ENCODE measurements at places on chromosomes 3 and 15.

GRCh38 chr3:128585189-128585588 lies 65.4 kb downstream of the RPN1 start:
- no peak for DNase-seq

DNA sequence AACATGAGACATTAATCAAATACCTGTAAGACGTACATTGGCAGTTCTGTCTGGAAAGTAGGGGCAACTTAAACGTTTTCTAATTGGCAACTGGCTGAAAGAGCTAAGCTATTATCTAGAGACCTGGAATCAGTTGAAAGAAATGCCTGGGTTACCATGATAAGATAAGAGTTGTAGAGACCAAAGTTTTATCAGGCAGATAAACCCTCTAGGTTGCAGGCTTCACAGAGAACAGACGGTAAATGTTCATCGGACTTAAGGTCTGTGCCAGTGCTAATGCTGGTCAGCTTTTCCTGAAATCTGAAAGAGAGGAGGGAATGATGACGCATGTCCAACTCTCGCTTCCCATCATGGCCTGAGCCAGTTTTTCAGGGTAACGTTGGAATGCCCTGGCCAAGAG lies 196.2 kb downstream of the ROBO2 start:
- DNase-seq, result no peak

GRCh38 chr3:159026510-159026909 lies 224.7 kb downstream of the MFSD1 start:
- no peak for DNase-seq

DNA sequence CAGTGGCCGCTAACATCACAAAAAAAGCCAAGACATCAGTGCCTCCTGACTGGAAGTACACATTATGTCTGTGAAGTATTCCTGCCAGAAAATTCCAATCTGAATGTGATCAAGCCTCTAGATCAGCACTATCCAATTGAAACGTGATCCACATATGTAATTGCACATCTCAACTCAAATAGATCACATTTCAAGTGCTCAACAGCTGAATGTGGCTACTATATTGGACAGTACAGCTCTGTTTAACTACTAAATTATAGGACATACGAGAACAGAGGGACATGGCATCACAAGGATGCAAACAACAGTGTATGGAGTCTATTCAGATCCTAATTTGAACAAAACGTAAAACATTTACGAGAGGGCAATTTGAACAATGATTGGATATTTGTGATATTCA lies 542 bp upstream of the UBAP1L start:
- DNase-seq, result peak; percentile 16

DNA sequence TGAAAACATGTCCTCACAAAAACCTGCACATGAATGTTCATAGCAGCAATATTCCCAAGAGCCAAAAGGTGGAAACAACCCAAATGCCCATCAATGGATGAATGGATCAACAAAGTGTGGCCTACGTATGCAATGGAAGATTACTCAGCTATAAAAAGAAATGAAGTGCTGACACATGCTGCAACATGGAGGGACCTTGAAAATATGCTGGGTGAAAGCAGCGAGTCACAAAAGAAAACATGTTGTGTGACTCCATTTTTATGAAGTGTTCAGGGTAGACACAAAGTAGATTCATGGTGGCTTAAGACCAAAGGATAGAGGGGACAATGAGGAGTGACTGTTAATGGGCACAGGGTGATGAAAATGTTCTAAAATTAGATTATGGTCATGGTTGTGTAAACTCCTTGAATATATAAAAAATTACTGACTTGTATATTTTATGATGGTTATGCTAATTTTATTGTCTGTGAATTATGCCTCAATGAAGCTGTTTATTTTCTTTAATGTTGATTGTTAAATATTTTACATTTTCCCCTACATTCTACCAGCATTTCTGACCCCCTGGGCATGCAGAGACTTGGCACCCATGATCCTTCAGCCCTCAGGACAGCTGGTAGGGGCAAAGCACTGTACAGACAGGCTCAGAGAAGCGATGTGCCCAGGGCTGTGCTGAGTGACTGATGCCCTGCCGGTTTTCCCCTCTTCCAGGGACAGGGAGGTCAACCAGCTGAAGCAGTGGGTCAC lies 37.8 kb downstream of the CFAP100 start:
- no peak for DNase-seq

Measured in COR-L47 (cell line).